Fibroblast of lung (primary cell): ENCODE measurements at places on chromosomes 5 and 9. TPM values are rescaled to one million over a fixed set of nuclear protein-coding genes. Genes with fewer than 3 reads are reported as not detected.

GRCh38 chr9:114410910-114411309 lies 23.1 kb upstream of the AKNA start:
- H3K4me3 ChIP-seq = no peak overlapping the region
- peaks cover 3% of the 10 kb centered on the region for H3K27me3 ChIP-seq
- H3K4me1 ChIP-seq = no peaks in the 10 kb centered on the region
- H3K36me3 ChIP-seq = no peaks in the 10 kb centered on the region
- no peak for DNase-seq
- no peak overlapping the region for H3K27ac ChIP-seq

DNA sequence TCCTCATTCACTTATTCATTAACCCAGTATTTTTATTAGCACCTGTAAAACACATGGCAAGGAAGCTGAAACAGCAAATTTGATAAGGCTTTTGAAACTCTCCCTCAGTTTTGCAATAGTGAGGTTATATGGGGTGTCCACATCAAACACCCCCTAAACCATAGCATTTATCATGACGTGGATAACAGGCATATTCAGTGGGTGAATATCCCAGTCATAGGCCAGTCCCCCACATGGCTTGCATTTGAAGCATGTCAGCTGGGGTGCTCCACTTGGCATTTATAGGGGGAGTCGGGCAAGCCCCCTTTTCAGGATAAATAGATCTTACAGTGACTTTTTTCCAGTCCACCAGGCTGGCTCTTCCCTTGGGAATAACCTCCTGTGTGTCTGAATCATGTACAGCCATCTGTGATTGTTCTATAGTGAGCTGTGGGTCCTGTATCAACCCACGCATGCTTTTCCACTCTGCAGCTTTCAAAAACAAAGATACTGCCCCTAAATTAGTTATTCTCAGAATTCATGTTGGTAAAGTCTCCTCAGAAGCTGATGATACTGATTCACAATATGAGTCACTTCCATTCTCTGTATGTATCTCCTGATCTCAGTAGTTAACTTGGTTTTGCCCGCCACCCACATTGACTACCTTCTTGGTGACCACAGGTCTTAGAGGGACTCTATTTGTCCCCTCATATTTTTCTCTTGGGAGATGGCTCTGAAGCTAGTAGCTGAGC lies 84.4 kb upstream of the SPIN1 start:
- no peak for DNase-seq
- no peak overlapping the region for H3K27ac ChIP-seq
- H3K36me3 ChIP-seq = no peaks in the 10 kb centered on the region
- H3K4me3 ChIP-seq = no peak overlapping the region
- H3K4me1 ChIP-seq = no peaks in the 10 kb centered on the region
- no peaks in the 10 kb centered on the region for H3K27me3 ChIP-seq

DNA sequence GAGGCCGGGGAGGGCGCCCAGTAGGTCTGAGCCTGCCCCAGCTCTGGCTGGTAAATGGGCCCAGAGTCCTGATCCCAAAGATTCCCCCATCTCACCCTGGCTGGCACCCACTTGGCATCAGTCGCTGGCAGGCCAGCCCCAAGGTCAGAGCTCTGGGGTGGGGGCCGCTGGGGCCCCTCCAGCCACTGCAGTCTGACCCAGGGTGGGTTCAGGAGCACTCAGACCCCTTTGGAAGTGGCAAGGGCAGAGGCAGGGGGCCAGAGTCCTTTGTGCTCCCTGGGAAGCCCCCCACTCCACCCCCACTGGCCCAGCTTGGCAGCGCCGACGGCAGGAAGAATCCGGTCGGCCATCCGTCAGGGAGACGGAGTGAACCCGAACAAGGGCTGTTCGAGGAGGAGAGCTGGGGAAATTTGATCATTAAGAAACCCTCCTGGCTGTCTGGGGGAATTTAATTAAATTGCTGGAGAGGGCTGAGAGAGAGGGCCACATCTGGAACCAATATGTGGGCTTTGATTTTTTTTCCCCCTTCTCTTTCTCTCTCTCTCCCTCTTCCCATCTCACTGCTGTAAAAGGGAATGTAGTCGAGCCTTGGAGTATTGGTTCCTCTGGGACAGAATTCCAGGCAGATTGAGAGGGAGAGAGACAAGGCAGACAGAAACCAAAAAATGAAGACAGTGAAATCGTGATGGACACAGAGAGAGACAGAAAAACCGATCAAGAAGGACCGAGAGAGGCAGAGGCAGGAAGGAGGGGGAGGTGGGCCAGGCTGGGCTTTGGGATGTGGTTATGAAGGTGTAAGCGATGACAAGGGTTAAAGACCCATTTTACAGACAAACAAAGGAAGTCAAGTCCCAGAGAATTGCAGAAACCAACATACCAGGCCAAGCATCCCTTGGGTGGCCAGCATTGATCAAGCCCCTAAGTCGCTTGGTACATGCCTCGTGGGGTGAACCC lies 8.1 kb upstream of the ASB6 start:
- no peaks in the 10 kb centered on the region for H3K36me3 ChIP-seq
- peaks cover 14% of the 10 kb centered on the region for H3K4me1 ChIP-seq
- no peaks in the 10 kb centered on the region for H3K27me3 ChIP-seq

DNA sequence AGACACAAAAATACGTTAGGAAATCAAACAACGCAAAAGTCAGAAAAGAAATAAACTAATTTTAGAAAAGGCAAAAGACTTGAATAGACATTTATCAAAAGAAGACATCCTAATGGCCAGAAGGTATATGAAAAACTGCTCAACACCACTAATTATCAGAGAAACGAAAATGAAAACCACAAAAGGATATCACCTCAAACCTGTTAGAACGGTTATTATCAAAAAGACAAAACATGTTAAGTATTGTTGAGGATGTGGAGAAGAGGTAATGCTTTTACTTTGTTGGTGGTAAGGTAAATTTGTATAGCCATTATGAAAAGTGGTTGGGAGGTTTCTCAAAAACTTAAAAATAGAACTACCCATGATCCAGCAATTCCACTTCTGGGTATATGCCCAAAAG lies 230.0 kb upstream of the RGMB start:
- H3K27me3 ChIP-seq = no peaks in the 10 kb centered on the region
- DNase-seq = no peak
- no peak overlapping the region for H3K27ac ChIP-seq
- no peak overlapping the region for H3K4me3 ChIP-seq
- H3K4me1 ChIP-seq = no peaks in the 10 kb centered on the region

- no peak overlapping the region for H3K27ac ChIP-seq
- no peaks in the 10 kb centered on the region for H3K36me3 ChIP-seq
- H3K27me3 ChIP-seq = no peaks in the 10 kb centered on the region
- no peak overlapping the region for H3K4me3 ChIP-seq
These were observed 13.4 kb downstream of the GRXCR2 start for GRCh38 chr5:145859453-145859852.

The SCGB3A2 gene
- polyA plus RNA-seq = not detected in 2 replicates

- H3K27ac ChIP-seq = no peak overlapping the region
- no peak overlapping the region for H3K4me3 ChIP-seq
- no peak for DNase-seq
- no peaks in the 10 kb centered on the region for H3K36me3 ChIP-seq
- H3K4me1 ChIP-seq = peaks cover 5% of the 10 kb centered on the region
These were observed 27.5 kb downstream of the TSPAN17 start for GRCh38 chr5:176674799-176675198.

GRCh38 chr9:94624629-94625028 lies 14.7 kb downstream of the FBP1 start:
- H3K27ac ChIP-seq = no peak overlapping the region
- no peaks in the 10 kb centered on the region for H3K27me3 ChIP-seq
- no peaks in the 10 kb centered on the region for H3K36me3 ChIP-seq
- no peak overlapping the region for H3K4me3 ChIP-seq
- DNase-seq = no peak

GRCh38 chr5:958701-959571 lies 49.7 kb upstream of the NKD2 start:
- DNase-seq = peak; percentile 73
- peak overlapping the region; percentile 67 for H3K27ac ChIP-seq
- H3K4me1 ChIP-seq = peaks cover 41% of the 10 kb centered on the region
- H3K36me3 ChIP-seq = no peaks in the 10 kb centered on the region
- H3K27me3 ChIP-seq = peaks cover 10% of the 10 kb centered on the region

GRCh38 chr9:79224672-79225433 lies 346.9 kb upstream of the TLE4 start:
- H3K4me1 ChIP-seq = no peaks in the 10 kb centered on the region
- H3K27ac ChIP-seq = no peak overlapping the region
- DNase-seq = peak; percentile 96

DNA sequence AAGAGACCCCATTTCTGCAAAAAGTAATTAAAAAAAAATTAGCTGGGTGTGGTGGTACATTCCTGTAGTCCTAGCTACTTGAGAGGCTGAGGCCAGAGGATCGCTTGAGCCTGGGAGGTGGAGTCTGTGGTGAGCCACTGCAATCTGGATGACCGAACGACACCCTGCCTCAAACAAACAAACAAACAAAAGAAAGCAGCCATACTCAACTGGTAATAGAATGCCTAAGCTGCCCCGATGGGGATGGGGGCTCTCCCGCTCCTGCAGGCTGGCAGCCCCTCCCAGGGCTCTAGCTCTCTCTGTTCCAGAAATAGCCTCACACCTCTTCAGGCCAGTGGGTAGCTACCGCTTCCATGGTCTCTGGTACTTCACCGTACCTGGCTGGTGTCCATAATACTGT lies 241.8 kb downstream of the FANCC start:
- peaks cover 34% of the 10 kb centered on the region for H3K4me1 ChIP-seq
- no peak overlapping the region for H3K4me3 ChIP-seq
- H3K27me3 ChIP-seq = no peaks in the 10 kb centered on the region
- DNase-seq = no peak
- peaks cover 16% of the 10 kb centered on the region for H3K36me3 ChIP-seq

The TOR1A gene
- polyA plus RNA-seq = 80.2 and 101 TPM in 2 replicates

The MYMK gene
- polyA plus RNA-seq = not detected in 2 replicates

The SPINK4 gene
- polyA plus RNA-seq = not detected in 2 replicates

- H3K4me3 ChIP-seq = no peak overlapping the region
- H3K4me1 ChIP-seq = no peaks in the 10 kb centered on the region
- no peaks in the 10 kb centered on the region for H3K27me3 ChIP-seq
- no peak for DNase-seq
These were observed 720.6 kb downstream of the PTPRD start for GRCh38 chr9:9892217-9892616.

DNA sequence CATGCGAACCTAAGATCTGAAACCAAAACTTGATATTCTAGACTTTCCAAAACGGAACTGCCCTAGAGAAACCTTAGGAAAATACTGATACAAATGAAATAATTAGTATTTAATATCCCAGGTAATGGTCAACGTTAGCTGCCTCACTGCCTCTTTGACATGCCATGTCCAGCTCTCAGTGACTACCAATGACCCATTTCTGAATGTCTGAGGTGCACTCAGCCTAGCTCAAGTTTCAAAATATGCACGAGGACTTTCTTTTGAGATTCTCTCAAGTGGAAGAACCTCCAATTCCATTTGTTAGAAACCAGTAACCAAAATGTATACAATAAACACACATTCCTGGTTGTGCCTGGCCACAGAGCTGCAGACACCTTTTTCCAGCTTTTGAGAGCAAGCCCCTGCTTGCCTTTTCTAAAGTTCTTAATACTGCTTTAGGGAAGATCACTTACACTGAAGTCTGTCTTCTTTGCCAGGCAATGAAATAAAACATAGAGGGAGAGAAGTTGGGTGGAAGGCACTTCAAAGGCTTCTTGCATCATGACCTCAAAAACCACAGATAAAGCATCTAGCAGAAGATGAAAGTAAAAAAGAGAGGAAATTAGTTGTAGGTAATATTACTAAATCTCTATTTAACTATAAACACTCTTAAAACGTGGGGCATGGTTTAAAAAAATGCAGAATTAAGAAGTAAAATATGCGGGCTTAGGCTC lies 87.9 kb downstream of the MRPS27 start:
- no peak for DNase-seq
- no peaks in the 10 kb centered on the region for H3K36me3 ChIP-seq
- H3K27me3 ChIP-seq = no peaks in the 10 kb centered on the region
- no peak overlapping the region for H3K27ac ChIP-seq
- no peaks in the 10 kb centered on the region for H3K4me1 ChIP-seq
- H3K4me3 ChIP-seq = no peak overlapping the region

GRCh38 chr5:89130851-89131250 lies 247.9 kb upstream of the MEF2C start:
- no peaks in the 10 kb centered on the region for H3K4me1 ChIP-seq
- no peak for DNase-seq
- H3K27ac ChIP-seq = no peak overlapping the region
- no peaks in the 10 kb centered on the region for H3K27me3 ChIP-seq

The SLC36A2 gene
- polyA plus RNA-seq = not detected in 2 replicates

The IFNE gene
- polyA plus RNA-seq = 0.15 and 0.40 TPM in 2 replicates

DNA sequence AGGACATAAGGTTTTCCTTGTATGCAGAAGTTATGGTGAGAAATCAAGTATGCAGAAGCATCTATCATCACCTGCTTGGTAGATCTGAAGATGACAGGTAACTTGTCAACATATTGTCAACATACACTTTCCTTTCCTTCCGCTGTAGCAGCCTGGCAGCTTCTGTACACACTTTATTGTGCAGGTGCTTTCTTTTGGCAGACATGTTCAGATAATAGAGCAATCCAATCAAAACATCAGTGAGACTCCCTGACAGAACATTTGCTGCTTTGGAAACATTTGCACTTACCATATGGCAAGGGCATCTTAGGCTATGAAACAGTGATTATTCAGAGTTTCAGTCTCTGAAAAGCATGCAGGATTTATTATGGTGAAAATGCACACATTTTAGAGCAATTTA lies 161.1 kb upstream of the CDH12 start:
- no peaks in the 10 kb centered on the region for H3K27me3 ChIP-seq
- H3K27ac ChIP-seq = no peak overlapping the region
- H3K36me3 ChIP-seq = no peaks in the 10 kb centered on the region
- DNase-seq = no peak
- no peak overlapping the region for H3K4me3 ChIP-seq

GRCh38 chr9:122819791-122820489 lies 8.4 kb downstream of the PDCL start:
- H3K36me3 ChIP-seq = peaks cover 6% of the 10 kb centered on the region
- H3K4me1 ChIP-seq = no peaks in the 10 kb centered on the region
- peak; percentile 42 for DNase-seq
- no peak overlapping the region for H3K4me3 ChIP-seq
- no peaks in the 10 kb centered on the region for H3K27me3 ChIP-seq
- peak overlapping the region; percentile 4 for H3K27ac ChIP-seq

The DMRTA1 gene
- polyA plus RNA-seq = 0.05 and 0.06 TPM in 2 replicates

DNA sequence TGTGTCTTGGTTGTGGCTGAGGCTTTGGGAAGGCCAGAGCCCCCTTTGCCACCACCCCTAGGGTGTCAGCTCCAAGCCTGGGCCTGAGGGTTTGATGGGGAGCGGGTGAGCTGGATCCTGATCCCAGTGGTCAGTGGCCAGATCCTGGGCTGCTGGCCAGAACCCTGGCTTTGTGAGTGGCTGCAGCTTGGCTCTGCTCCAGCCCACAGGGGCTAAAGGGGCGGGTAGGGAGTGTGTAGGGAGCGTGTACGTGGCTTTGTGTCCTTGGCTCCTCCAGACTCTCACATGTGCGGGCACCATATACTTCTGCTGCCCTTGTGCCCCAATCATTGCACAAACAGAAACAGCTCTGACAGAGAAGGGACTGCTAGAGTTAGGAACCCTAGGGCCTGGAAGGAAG lies 1.2 kb upstream of the IL11RA start:
- peaks cover 6% of the 10 kb centered on the region for H3K36me3 ChIP-seq
- DNase-seq = peak; percentile 46
- H3K4me1 ChIP-seq = peaks cover 38% of the 10 kb centered on the region
- no peaks in the 10 kb centered on the region for H3K27me3 ChIP-seq

The GTF3C4 gene
- polyA plus RNA-seq = 6.8 and 7.0 TPM in 2 replicates
